Mesothelial cell of epicardium (in vitro differentiated cells): ENCODE measurements at places on chromosomes 5 and 9.

GRCh38 chr5:108560166-108560565 lies 178.3 kb upstream of the FBXL17 start:
- no peak for DNase-seq
- H3K27me3 ChIP-seq = peaks cover 22% of the 10 kb centered on the region
- H3K4me3 ChIP-seq = no peak overlapping the region
- H3K27ac ChIP-seq = no peak overlapping the region
- H3K4me1 ChIP-seq = peaks cover 12% of the 10 kb centered on the region
- no peaks in the 10 kb centered on the region for H3K36me3 ChIP-seq

GRCh38 chr5:113133211-113133975 lies 156.8 kb downstream of the DCP2 start:
- no peak overlapping the region for H3K27ac ChIP-seq
- peaks cover 12% of the 10 kb centered on the region for H3K36me3 ChIP-seq
- no peaks in the 10 kb centered on the region for H3K4me1 ChIP-seq

DNA sequence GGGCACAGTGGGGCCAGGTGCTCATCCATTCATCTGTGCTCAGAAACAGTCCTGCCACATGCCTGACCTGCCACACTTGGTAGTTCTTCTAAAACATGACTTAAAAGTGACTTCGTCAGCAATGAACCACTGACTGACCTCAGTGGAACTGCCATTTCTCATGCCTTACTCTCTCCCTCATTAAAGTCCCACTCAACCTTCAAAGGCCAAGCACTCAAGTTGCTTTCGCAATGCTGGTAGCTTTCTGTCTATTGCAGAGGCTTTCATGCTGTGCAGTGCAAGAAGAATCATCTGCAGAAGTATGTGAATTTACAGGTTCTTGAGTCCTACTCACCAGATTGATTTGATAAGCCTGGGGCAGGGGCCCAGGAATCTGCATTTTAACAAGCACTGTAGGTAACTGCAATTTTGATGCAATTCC lies 23.9 kb downstream of the B4GALT1 start:
- no peaks in the 10 kb centered on the region for H3K27me3 ChIP-seq
- no peak for DNase-seq
- no peak overlapping the region for H3K27ac ChIP-seq
- H3K36me3 ChIP-seq = peaks cover 2% of the 10 kb centered on the region
- peaks cover 35% of the 10 kb centered on the region for H3K4me1 ChIP-seq

DNA sequence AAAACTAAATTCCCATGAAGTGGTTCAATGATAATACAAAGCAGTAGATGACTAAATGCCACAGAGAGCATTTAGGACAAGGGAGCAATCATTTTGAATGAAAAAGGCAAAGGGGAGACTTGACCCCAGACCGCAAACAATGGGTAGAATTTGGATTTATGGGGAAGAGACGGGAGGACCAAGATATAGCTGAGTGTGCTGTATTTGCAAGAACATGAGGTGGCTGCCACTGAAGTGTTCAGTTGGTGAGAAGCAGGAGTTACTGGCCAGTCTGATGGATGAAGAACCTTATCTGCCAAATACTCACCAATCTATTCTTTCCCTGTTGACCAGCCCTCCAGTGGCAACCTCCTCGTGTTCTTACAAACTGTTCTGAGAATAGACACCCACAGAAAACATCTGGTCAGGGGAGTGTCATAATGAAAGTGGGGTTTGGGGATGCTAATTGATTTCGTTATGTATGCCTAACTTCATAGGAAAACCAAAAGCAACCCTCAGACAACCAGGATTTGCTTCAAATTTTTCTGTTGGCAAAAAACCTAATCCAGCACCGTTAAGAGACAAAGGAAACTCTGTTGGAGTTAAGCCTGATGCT lies 19.8 kb downstream of the TDRD7 start:
- no peak for DNase-seq
- peaks cover 12% of the 10 kb centered on the region for H3K36me3 ChIP-seq

GRCh38 chr9:123359546-123359945 lies 3.5 kb downstream of the CRB2 start:
- no peak overlapping the region for H3K4me3 ChIP-seq
- H3K36me3 ChIP-seq = no peaks in the 10 kb centered on the region
- no peaks in the 10 kb centered on the region for H3K27me3 ChIP-seq
- H3K4me1 ChIP-seq = peaks cover 78% of the 10 kb centered on the region
- DNase-seq = no peak
- peak overlapping the region; percentile 76 for H3K27ac ChIP-seq

- H3K27me3 ChIP-seq = no peaks in the 10 kb centered on the region
- no peak overlapping the region for H3K4me3 ChIP-seq
- no peak overlapping the region for H3K27ac ChIP-seq
- peaks cover 33% of the 10 kb centered on the region for H3K4me1 ChIP-seq
- no peaks in the 10 kb centered on the region for H3K36me3 ChIP-seq
Observed at GRCh38 chr9:3827175-3827574, 301.4 kb upstream of the RFX3 start.

GRCh38 chr9:33818847-33819500 lies 2.0 kb downstream of the UBE2R2 start:
- peaks cover 3% of the 10 kb centered on the region for H3K36me3 ChIP-seq
- peaks cover 22% of the 10 kb centered on the region for H3K4me1 ChIP-seq
- no peaks in the 10 kb centered on the region for H3K27me3 ChIP-seq
- H3K27ac ChIP-seq = peak overlapping the region; percentile 89
- peak overlapping the region; percentile 85 for H3K4me3 ChIP-seq
- no peak for DNase-seq

- no peak overlapping the region for H3K27ac ChIP-seq
- no peak for DNase-seq
- H3K4me3 ChIP-seq = no peak overlapping the region
- H3K36me3 ChIP-seq = no peaks in the 10 kb centered on the region
- H3K27me3 ChIP-seq = no peaks in the 10 kb centered on the region
Observed at GRCh38 chr9:105392531-105392930, 55.3 kb upstream of the FSD1L start.

DNA sequence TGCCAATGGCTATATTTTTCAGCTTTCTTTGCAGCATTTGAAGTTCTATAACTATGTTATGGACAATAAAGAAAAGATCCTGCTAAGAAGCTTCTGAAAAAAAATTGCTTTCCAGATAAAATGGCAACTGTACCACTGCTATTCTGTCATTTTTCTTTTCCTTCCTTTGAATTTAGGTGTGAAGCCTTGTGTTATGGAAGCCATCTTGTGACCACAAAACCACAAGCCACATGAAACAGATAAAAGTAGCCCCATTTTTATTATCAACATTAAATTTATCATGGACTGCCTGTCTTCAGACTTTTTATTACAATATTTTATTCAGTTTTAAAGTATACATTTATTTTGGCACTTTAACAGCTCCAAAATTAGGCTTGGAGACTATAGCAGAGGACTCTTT lies 289.9 kb upstream of the ACTBL2 start:
- H3K27me3 ChIP-seq = no peaks in the 10 kb centered on the region
- H3K27ac ChIP-seq = no peak overlapping the region
- no peak for DNase-seq
- no peaks in the 10 kb centered on the region for H3K36me3 ChIP-seq

GRCh38 chr5:136018814-136019783 lies 9.7 kb upstream of the TGFBI start:
- peaks cover 61% of the 10 kb centered on the region for H3K4me1 ChIP-seq
- peak overlapping the region; percentile 89 for H3K27ac ChIP-seq
- H3K36me3 ChIP-seq = no peaks in the 10 kb centered on the region
- no peak overlapping the region for H3K4me3 ChIP-seq

DNA sequence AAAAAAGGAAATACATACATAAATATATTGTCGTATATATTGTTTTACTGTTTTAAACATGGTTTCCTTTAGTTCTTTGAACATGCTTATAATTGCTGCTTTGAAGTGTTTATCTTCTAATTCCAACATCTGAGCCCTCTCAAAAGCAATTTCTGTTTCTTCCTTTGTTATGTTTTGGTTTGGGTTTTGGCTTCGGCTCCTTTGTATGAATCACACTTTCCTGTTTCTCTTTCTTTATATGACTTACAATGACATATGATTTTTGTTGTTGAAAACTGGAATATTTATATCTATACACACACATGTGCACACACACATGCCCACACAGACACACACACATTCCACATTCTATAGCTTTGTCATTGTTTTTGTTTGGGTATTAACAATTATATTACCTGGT lies 1206.7 kb downstream of the CDH12 start:
- H3K4me3 ChIP-seq = no peak overlapping the region
- peaks cover 1% of the 10 kb centered on the region for H3K36me3 ChIP-seq
- H3K27me3 ChIP-seq = no peaks in the 10 kb centered on the region
- H3K4me1 ChIP-seq = peaks cover 6% of the 10 kb centered on the region
- H3K27ac ChIP-seq = no peak overlapping the region
- DNase-seq = no peak

DNA sequence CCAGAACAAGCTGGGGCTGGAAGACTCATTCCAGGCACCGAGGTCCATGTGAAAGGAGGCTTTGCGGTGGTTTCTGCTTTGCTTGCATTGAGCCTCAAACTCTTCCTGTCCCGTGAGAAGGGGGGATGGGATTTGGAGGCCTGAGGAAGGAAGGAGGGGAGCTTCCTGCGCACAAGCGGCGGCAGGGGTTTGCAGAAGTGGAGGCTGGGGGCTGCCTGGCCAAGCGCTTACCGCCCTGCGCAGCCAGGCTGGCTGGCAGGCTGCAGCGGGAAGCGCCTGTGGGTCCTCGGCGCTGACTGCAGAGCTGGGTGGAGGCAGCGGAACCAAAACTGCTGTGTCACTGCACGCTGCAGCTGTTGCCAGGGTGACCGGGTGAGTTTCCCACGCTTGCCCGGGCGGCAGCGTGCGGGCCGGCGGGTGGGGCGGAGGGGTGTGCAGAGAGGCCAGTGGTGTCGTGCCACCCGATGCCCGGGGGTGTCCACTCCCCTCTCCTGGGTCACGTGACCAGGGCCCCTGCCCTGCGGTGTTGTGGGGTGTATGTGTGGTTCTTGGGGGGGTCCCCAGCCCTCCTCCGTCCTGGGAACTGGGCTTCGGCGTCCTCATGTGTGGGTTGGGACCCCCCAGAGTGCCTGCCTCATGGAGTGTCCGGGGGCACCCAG lies 81.0 kb downstream of the RXRA start:
- H3K4me3 ChIP-seq = peak overlapping the region; percentile 41
- DNase-seq = peak; percentile 64
- H3K27ac ChIP-seq = peak overlapping the region; percentile 51
- peaks cover 2% of the 10 kb centered on the region for H3K36me3 ChIP-seq

DNA sequence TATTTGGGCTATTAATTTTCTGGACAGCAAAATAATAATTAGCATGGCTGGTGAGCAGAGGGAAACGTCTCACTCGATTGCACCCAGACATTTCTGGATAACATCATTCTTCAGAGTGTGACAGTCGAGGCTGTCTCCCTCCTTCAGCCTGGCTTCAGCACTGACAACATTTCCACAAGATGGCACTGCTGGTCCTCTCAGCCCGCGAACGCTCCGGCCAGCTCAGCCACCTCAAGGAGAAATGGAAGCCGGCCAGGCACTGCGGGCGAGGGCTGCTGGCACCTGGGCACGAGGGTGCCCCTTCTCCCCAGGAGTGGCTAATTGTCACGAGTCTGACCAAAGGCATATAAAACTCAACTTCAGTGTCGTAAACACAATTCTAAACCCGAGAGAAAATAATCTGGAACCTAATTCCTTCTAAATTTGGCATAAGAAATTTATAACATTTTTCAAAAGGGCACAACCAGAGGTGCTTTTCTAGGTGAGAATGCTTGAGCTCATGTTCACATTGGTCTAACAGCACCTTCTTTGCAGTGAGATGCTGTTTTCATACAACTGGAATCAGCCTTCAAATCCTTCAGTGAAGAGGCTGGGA lies 65.9 kb downstream of the DAP start:
- H3K36me3 ChIP-seq = peaks cover 3% of the 10 kb centered on the region
- H3K27me3 ChIP-seq = no peaks in the 10 kb centered on the region
- peak; percentile 67 for DNase-seq
- peaks cover 43% of the 10 kb centered on the region for H3K4me1 ChIP-seq

DNA sequence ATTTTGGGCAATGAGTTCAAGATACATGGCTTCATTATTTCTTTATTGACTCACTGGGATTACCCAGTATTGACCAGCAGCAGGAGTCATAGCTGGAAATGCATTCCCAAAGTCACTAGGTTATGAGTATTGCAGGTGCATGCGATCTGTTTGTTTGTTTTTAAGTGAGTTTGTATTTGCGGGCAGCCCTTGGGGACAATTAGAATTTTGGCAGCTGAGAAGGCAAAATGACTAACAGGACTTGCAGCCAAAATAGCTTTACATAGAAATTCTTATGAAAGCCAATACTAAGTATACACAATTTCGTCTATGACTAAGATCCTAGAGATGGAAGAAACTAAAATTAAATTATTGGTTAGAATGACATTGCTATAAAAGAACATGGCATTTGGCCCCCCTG lies 18.1 kb upstream of the RGMB start:
- H3K4me1 ChIP-seq = no peaks in the 10 kb centered on the region
- no peak for DNase-seq
- H3K27me3 ChIP-seq = peaks cover 4% of the 10 kb centered on the region
- H3K36me3 ChIP-seq = no peaks in the 10 kb centered on the region
- no peak overlapping the region for H3K4me3 ChIP-seq

GRCh38 chr9:126248680-126249079 lies 77.9 kb upstream of the MVB12B start:
- H3K4me3 ChIP-seq = no peak overlapping the region
- no peak for DNase-seq
- no peaks in the 10 kb centered on the region for H3K36me3 ChIP-seq
- no peak overlapping the region for H3K27ac ChIP-seq

DNA sequence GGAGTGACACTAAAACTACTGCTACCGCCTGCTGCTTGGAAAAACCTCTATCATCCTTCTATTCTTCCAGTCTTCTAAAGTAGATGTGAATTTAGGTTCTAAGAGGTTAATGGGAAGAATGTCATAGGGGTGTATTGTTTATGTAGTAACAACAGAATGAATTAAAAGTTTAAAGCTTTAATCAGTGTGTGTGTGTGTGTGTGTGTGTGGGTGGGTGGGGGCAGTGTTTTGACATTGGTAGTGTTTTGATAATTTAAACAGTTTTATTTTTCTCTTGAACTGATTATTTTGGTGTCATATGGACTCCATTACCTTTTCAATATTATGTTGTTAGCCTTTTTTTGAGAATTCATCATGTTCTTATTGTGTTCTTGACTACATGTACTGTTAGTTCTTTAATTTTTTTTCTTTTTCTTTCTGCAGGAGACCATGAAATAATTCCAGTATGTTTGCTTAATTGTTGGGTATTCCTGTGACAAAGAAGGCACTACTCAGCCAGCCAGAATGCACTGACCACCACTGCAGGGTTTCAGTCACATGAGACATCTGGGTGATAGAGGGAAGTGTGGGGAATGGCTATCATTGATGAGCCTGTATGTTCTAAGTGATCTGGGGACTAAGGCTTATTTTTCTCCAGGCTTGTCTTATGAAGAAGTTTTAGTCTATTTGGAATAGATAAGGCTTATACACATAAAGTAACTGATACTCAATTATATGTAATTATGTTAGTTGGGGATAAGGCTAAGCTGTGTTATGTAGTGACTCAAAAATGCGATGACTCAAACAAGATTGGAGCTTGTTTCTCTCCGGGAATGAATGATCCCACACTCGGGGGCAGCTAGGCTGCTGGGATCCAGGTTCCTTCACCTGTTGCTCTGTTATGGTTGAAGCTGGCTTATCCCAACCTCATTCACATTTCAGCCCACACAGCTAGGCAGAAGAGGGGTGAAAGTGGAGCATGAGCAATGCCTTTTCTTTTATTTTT lies 50.2 kb upstream of the ACTBL2 start:
- no peaks in the 10 kb centered on the region for H3K36me3 ChIP-seq
- DNase-seq = no peak
- H3K4me3 ChIP-seq = no peak overlapping the region
- no peaks in the 10 kb centered on the region for H3K27me3 ChIP-seq

GRCh38 chr9:132606066-132606465 lies 23.7 kb downstream of the BARHL1 start:
- no peaks in the 10 kb centered on the region for H3K27me3 ChIP-seq
- H3K4me3 ChIP-seq = no peak overlapping the region
- DNase-seq = no peak
- no peak overlapping the region for H3K27ac ChIP-seq
- H3K36me3 ChIP-seq = peaks cover 24% of the 10 kb centered on the region
